Hematopoietic multipotent progenitor cell treated with erythropoietin and hydrocortisone succinate and interleukin-3 and kit ligand, for 8 days (in vitro differentiated cells): ENCODE measurements at places on chromosomes 16 and 17.
A peak's percentile ranks its signal among the peaks of the same experiment; 100 is the strongest.

GRCh38 chr17:32656886-32657285, 170.1 kb downstream of the CDK5R1 start:
- DNase-seq: no peak

DNA sequence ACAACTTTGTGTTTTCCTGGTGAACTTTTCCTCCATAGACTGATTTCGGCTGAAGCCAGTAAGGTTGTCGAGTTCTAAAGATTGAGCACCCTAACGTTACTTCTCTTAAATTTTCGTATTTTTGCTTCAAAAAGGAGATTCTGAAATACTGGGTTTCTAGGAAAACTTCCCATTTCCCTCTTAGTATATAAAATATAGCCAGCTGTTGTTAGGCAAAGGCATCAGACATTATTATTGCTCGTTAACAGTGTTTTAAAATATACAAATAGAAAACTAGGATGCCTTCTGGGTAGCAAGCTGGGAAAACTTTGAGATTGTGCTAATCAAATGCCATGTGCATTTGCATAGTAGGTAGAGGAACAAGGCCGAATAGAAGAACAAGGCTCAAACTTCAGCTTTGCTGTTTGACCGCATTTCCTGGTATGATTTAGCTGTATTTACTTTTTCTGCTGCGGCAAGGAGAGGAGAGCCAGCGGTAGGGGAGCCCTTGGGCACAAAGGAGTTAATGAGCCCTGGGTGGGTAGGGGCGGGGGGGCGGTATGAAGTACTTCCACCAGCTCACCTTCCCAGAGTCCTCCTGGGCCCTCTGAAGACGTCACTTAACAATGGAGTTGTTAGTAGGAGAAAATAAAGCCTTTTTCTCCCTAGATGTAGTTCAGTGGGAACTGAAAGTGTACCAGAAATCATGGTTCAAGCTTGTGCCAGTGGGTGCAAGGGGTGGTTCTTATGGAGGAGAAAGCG, 151.9 kb downstream of the MSI2 start:
- DNase-seq: peak; percentile 45

- DNase-seq: no peak
Measured at GRCh38 chr16:11349599-11350276, 4.5 kb downstream of the RMI2 start.

DNA sequence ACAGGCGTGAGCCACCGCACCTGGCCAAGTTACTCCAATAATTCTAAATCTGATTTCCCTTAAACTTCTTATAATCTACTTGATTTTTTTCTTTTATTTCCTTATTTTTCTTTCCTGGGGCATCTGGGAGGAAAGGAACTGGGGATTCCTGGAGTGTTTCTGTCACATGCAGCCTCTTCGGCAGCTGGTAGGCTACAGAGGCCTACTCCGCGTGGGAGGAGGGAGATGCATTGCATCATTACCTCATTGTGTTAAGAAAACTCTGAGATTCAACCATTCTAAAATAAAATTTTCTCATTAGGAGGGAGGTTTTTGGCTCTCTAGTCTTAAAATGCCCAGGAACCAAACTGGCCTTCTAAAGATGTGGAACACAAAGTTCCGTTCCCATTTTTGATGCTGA, 64.0 kb downstream of the SOX9 start:
- DNase-seq: no peak

- DNase-seq: no peak
Measured at GRCh38 chr17:49292901-49293300, 62.3 kb upstream of the PHOSPHO1 start.

- no peak for DNase-seq
Measured at GRCh38 chr16:35678-36305, 17.6 kb downstream of the POLR3K start.

GRCh38 chr16:52073024-52073423, 473.9 kb downstream of the TOX3 start:
- no peak for DNase-seq

- DNase-seq: no peak
Measured at GRCh38 chr17:60526726-60527125, 684 bp upstream of the APPBP2 start.

GRCh38 chr16:22210854-22211253, 4.8 kb downstream of the EEF2K start:
- peak; percentile 36 for DNase-seq

- DNase-seq: no peak
Measured at GRCh38 chr16:54034684-54035083, 251.9 kb downstream of the IRX3 start.

- no peak for DNase-seq
Measured at GRCh38 chr17:47738178-47738577, 5.1 kb downstream of the TBX21 start.

GRCh38 chr16:85619101-85619891, 6.2 kb downstream of the GSE1 start:
- no peak for DNase-seq
